ENCODE measurements at places on chromosomes 6 and 20.

DNA sequence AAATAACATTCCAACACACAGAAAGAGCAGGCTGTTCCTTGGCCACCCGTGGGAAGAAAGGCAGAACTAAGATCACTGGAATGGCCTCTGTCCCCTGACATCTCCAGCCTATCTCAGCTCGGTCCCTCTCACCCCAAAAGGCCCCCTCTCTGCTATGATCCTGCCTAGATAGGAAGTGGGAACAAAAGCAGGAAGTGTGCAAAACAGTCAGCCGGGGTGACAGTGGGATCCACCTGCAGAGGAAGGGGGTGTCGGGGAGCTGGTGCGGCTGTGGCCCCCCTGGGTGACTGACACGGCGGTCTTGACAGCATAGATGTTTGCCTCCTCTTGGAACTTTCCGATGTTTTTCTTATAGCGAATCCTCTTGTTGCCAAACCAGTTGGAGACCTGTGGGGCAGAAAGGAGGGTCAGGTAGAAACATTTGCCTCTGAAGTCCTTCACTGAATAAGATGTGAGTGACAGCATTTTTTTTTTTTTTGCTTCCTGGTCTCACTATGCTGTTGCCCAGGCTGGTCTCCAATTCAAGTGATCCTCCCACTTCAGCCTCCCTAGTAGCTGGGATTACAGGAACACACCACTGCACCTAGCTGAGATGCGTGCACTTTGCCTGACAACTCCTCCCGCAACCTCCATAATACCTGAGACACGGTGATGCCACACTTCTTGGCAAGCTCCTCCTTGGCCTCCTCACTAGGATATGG lies 2.8 kb downstream of the PBX2 start:
- no peak for DNase-seq

DNA sequence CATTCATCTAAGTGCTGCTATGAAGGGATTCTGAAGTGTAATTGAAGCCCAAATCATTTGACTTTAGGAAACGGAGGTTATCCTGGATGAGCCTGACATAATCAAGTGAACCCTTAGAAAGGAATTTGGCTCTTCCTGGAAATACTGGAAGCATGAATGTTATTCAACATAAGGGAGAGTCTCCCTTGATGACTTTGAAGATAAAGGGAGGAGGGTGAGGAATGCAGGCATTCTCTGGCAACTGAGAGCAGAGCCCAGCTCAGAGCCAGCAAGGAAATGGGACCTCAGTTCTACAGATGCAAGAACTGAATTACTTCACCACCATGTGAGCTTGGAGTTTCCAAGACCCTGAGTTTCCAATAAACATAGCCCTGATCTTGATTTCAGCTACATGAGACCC lies 168.2 kb downstream of the DLL1 start:
- DNase-seq: no peak

DNA sequence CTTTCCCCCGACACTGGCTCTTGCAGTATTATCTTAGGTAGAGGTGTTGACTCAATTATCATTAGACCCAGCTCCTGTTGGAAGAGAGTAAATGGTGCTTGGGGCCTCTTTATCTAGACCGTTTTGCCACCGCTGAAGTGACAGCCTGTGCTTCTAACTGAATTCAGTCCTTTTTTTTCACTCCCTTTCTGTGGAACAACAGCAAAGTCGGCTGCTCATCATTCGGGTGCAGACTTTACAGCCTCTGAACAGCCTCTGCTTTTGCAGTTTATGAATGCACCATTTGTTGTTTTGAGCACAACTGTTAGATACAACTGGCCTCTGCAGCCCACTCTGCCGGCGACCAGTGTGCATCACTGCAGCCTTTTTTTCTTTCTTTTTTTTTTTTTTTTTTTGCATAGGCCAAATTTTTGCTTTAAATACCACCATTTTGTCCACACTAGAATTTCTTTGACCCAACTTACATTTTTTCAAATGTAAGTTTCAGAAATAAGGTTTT lies 35.8 kb downstream of the RREB1 start:
- DNase-seq: peak; percentile 22

DNA sequence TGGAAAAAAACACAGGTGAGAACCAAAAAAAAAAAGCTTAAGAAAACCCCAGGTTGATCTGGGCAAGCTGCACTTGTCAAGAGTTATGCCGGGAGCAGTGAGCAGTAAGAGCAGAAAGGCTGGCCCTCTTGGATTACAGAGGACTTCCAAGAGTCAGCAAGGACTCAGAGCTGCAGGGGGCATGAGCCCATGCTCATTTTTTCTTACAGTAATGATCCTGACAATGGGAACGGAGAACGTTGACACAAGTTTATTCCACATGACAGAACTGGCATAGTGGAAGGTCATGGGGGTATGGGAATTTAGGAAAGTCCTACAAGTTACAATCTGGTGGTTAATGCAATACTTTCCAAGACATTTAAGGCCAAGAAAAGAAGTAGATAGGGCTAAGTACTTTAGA lies 256.6 kb downstream of the GMDS start:
- no peak for DNase-seq

DNA sequence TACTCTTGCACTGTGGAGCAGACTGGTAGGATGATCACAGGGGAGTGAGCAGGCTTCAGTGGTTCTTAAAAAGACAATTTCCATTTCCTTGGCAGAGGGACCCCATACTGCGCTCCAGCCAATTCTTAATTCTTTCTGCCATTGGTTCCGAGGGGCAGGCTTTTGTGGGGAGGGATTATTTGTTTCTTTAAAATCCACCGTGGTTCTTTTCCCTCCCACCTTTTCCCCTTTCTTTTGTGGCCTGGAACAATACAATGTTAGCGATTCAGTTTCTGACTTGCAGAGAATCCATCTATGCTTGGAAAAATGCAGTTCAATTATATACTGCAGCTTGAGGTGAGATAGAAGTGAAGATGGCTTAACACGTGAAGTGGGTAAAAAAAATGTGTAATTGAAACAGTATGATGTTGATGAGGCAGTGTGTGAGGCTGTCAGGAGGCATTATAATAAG lies 379.0 kb upstream of the FLRT3 start:
- no peak for DNase-seq

GRCh38 chr6:62039605-62040004 lies 246.4 kb downstream of the KHDRBS2 start:
- no peak for DNase-seq

DNA sequence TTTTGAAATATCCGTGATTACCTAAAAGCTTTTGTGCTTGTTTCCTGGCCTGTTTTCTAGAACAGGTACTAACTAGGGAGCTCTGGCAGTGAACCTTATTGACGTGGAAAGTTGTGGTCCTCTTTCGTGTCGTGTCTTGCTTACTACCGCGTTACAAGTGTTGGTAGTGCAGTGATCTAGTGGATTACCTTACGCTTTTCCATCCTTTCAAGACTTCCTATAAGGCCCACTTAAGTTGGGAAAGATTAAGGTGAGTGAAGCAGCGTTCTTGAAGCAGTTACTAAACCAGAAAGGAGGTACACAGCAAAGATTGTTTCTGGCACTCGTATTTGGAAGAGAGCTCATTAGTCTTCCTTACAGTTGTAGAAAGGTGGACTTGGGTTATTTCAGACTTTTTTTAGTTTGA lies 1.9 kb downstream of the PNRC1 start:
- no peak for DNase-seq

GRCh38 chr20:63976980-63977738 lies 2.3 kb downstream of the SAMD10 start:
- DNase-seq: no peak

DNA sequence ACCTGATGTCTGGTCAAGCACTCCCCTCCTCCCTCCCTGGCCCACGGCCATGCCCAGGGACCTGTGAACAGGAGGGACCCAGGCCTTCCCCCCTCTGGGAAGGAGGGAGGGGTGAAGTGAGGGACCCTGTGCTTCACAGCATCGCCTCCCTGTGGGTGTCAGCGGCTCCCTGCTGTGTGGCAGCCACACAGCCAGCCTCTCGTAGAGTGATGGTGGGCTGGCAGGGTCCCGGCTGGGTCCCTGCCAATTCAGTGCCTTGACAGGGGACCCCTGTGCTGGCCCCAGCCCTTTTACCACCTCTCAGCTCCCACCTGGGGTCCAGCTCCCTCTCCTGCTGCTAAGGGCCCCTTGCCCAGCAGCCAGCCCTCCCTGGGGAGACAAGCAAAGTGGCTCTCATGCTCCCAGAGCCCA lies 31.3 kb upstream of the GRM4 start:
- DNase-seq: no peak

DNA sequence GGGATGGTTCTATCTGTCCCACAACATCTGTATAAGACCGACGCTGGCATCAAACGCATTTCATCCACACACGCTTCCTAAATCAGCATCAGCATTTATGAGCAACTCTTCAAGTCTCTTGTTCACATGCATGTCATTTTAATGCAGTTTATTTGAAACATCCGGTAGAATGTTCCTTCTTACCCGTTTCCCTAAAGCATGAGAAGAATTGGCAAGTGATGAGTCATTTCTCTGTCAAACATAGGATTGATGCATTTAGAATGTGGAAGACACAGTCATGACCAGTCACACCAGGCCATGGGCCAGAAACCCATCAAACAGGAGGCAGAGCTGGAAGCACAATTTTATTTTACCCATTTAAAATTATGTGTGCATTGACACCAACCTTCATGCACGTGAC lies 122.8 kb downstream of the UST start:
- DNase-seq: no peak

GRCh38 chr6:72424476-72424875 lies 197.4 kb upstream of the KCNQ5 start:
- no peak for DNase-seq

DNA sequence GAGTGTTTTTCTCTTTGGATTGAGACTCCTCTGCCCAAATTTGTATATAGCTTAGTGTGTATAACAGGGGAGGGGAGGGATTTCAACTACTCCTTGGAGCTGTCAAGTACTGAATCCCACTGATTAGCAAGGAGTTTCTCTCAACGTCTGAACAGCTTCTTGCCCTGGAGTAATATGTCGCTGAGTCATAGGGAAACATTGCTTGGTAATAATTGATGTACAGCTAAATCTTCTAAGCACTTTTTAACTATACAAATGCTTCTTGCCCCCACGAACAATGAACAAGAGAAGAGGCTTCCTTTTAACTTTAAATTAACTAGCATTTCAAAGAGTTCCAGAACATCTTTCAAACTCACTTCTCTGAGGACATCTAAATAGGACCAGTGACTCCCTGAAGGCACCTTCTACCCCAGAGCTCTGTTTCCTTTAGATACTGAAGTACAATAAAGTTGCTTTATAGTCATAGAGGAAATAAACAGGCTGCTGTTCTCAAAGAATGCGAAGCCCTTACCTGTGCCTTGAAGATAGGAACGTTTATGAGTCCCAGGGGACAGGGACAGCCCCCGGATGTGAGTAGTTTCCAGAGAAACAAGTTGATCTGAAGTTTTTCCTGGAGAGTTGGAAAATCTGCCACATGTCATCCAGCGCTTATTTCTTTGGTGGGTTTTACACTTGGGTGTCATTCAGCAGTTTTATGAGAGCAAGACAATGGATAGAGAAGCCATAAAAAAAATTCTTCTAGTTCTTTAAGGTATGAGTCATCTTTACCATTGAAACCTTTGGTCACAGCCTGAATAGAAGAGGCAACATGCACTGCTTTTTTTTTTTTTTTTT lies 462.5 kb upstream of the BTBD3 start:
- no peak for DNase-seq

GRCh38 chr6:114342826-114343781 lies at the start of gene HS3ST5:
Gene HS3ST5 (minus strand): TSS chr6:114343023. CDS start chr6:114062845, 280,178 bp downstream.
- DNase-seq: peak; percentile 51

GRCh38 chr6:129279343-129280292 lies 396.7 kb downstream of the LAMA2 start:
- no peak for DNase-seq

DNA sequence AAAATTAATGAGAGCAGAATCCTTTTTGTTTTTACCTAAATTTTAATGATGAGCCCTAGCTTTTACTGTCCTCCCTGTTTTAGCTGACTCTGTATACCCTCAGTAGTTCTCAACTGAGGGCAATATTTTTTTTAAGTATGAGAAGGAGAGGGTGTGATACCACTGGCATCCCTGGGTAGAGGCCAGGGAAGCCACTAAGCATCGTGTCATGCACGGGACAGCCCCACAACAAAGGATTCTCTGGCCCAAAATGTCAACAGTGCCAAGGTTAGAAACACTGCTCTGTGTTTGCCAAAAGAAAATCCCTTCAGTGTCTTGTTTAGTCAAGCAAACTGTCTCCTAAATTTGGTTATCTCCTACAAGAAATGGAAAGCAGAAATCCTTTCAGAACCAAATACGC lies 210.4 kb downstream of the KCNQ5 start:
- DNase-seq: no peak

- DNase-seq: no peak
Measured at GRCh38 chr20:49905415-49906091, 9.8 kb downstream of the SPATA2 start.

- DNase-seq: peak; percentile 97
Measured at GRCh38 chr6:32175711-32176475, at the start of gene AGPAT1. Gene AGPAT1 (minus strand): TSS chr6:32176084. CDS start chr6:32171496, 4,588 bp downstream.

DNA sequence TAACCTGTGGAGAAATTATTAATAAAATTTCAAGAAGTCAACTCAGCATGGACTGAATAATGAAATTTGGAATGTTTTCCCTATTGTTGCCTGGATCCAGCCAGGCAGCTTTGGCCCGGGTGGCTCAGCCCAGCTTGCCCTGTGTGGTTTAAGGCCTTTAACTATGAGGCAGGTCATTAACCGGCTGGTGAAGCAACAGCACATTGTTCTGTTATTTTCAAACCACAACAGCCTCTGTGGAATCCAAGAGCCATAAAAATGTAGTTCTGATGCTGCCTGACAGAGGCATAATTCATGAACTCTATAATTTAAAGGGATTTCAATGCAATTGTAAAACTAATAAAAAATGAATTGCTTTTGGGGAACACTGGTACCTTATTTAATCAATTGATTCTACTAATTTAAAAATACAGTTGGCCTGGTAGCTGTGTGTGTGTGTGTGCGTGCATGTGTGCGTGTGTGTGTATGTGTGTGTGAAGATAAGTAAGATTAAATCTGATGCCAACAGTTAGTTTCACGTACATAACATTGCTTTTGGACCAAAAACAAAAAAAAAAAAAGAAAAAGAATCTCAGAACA lies 117.7 kb downstream of the RPS12 start:
- no peak for DNase-seq

DNA sequence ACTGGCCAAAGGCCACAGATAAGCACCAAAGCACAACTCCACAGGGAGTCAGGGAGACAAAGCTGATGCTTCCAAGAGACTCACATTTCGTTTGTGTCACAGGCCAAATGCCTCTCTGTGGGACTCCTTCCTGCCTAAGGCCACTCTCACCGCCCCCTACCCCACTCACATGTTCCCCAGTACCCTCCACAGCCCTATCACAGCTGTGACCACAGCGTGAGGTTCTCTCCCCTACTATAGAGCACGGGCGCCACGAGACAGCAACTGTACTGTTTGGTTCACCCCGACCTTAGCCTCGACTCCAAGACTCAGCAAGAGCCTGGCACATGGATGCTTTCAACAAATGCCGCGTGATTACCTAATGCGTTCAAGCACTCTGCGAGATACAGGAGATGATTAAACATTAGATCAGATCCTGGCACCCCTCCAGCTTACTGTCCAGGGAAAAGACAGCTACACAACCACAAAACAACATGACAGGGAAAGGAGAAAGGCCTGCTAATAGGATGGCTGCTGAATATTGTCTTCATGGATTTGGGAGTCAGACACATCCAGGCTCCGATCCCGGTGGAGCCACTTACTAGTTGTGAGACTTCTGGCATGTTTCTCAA lies 105.5 kb downstream of the AGPAT4 start:
- DNase-seq: no peak

Data from occipital lobe (tissue), 3 donors.